ENCODE measurements at places on chromosomes 1 and 21.

- no peak for DNase-seq
These were observed 38.3 kb downstream of the LRRN2 start for GRCh38 chr1:204647114-204647804.

- no peak for DNase-seq
These were observed 36.3 kb downstream of the PTGFRN start for GRCh38 chr1:116945996-116946395.

DNA sequence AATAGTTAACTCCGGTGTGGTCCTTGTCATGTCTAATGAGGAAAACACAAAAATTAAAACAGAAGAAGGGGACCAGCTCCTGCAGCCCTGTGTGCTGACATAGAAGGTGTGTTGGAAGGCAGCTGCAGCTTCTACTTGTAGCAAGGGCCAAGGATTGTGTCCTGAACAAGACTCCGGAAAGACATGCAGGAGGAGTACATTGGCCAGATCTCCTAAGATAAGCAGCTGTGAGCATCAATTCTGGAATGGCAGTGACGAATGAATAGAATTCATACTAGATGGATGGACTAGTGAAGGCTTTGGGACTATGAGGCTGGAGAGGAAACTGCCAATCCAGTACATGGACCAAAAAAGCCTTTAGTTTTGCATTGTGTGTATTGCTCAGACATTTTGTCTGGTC, 19.3 kb downstream of the RPS6KA1 start:
- no peak for DNase-seq

- DNase-seq, result no peak
These were observed 7.9 kb upstream of the GUCA2B start for GRCh38 chr1:42145389-42145716.

- no peak for DNase-seq
These were observed 199.5 kb downstream of the GPATCH2 start for GRCh38 chr1:217431395-217431794.

DNA sequence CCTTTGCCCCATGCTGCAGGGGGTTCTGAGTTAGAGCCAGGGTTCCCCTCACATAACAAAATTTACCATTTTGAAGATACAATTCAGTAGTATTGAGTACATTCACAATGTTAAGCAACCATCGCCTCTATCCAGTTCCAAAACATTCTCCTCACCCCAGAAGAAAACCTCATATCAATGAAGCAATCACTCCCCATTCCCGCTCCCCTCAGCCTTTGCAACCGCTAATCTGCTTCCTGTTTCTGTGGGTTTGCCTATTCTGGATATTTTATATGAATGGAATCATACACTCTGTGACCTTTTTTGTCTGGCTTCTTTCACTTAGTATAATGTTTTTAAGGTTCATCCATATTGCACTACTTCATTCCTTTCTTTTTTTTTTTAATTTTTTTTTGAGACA, 32.9 kb downstream of the SERINC2 start:
- no peak for DNase-seq
